ENCODE measurements at places on chromosomes 5 and 9.

DNA sequence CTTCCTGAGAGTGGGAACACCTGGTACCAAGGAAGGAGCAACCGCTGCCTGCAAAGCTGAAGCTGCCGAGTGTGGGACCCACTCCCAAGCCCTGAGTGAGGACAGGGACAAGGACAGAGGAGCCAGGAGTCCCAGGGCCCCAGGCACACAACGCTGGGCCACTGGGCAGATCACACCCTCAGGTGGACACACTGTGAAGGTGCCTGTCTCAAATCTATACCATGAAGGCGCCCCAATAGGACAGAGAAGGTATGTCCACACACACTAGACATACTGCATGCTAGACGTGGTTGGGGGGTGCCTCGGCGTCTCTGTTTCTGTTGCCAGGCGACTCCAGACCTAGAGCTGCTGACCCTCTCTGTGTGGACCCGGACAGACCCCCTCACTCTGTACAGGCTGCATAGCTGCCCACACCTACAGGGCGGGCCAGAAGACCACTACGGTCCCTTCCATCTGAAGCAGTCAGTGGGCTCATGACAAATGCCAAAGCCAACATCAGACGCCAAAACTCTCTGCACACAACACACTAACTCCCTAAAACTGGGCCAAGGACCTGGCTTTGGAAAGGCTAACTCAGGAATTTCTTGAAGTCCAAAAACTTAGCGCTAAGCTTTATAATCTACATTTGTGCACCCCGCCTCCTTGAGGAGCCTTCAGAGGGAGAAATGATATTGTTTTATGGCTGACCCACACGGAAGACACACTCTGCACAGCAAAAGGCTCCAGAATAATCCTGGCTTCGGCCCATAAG is 60.7 kb downstream of the ROR2 start:
- DNase-seq: no peak

DNA sequence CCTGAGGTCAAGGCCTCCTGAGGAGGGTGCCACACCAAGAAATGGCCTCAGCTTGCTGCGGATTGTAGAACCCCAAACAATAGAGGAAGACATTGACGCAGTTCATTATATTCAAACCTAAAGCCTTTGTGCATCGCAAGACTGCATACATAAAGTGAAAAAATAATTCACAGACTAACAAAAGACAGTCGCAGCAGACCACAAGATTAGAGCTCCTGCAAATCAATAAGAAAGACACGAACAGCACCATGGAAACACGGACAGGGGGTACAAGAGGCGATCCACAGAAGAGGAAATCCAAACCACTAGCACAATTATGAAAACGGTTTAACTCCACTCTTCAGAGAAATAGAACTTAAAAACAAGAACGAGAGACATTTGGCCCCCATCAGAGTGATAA is 10.0 kb upstream of the TCOF1 start:
- DNase-seq: no peak

DNA sequence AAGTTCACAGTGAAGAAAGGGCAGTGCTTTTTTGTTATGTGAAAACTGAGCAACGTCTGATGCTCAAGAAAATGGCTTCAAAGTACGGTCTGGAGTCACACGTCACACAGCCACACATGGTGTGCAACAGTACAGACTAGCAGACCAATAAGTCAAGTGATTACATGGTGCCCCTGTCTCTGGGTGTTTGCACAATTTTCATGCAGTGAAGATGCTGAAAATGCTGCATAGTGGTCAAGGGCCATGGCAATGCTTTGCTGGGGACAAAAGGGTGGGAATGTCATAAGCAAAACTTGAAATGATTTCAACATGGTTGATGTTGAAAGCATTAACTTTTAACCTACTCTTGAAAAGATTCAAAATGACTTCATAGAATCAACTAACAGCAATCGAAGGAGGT is 231.2 kb downstream of the EBF1 start:
- no peak for DNase-seq

DNA sequence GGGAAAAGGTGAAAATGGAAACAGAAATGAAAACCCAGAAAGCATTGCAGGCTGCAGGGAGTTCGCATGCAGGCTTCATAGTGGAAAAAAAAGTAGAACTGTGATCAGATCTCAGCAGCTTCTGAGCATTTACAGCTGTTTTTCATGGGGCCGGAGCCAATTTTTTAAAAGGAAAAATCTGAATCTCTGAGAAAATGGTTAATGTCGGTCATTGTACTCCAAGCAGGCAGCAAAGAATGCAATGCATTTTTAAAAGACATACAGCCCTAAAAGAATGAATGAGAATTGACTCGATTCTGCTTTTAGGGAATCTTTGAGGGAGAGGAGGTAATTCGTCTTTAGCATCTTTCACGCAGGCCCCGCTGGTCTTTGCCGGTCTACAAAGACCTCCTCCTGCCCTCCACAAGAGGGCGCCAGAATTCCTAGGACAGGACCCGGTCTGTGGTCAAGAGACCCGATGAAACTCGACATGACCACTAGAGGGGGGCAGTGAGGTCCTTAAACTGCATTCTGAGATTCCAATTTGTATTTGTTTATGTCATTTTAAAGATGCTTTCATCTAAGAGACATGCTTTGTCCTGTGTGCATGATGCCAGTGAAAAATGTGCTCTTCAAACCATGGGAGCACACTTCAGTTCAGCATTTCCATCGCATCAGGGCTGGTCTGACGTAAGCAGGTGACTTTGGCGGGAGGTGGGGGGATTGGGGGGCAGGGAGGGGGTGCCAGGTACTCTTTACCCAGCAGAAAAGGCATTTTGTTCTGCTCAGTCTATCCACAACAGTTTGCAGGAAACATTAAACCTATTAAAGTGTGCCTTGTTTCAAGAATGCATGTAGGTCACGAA is 43.7 kb upstream of the TMEM252 start:
- peak; percentile 87 for DNase-seq

All from CD4-positive, alpha-beta T cell treated with Interleukin-6 at 100 ng/mL for 8 hours (primary cell).